ENCODE measurements at places on chromosomes 16 and 17.

- DNase-seq: no peak
These were observed 304.6 kb downstream of the ABCC12 start for GRCh38 chr16:47851146-47851545.

GRCh38 chr17:41919165-41919817, 540 bp upstream of the ACLY start:
- DNase-seq: no peak

GRCh38 chr17:57395721-57396321, 139.5 kb downstream of the MSI2 start:
- DNase-seq: no peak

- no peak for DNase-seq
These were observed 62.3 kb downstream of the CYB5B start for GRCh38 chr16:69486724-69487123.
